ENCODE measurements at places on chromosomes 7 and 10.

GRCh38 chr7:44408596-44408995 lies 81.9 kb downstream of the NUDCD3 start:
- DNase-seq = no peak

DNA sequence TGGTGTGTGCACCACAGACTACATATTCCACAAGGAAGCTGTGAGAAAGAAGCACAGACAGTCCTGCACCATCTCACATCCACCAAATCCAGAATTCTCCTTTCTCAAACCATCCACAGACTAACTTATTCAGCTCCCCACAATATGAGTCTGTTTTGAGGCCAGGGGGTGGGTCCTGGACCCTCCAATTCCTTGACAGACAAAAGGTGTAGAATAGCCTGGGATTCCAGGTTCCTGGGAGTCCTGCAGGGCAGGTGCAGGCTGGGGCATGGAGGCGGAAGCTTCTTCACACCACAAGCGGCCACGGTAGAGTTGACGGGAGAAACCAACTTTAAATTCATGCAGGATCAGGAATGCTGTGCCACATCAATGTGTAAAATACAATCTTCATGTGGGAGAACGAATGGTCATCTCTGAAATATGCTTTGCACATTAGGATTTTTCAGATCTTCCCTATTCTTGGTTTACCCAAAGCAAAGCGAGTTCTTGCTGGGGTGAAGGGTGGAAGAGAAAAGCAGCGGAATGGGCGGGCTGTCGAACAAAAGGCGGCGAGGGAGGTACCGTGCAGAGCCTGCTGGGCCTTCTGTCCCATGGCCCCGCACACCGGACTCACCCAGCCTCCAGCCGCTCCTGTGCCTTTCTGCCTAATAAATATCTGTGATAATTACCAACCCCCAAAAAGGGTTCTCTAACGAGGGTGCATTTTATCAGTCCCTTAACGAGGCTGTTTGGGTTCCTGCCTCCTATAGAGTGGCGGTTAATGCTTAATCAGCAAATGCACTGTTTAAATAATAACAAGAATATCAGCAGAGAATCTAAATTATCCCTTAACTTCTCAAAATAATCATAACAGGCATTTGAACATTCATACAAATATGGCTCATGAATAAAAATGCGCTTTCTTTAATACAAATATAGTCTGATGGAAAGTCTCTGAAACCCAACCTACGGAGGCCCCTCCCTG lies 514.0 kb downstream of the DNAJB6 start:
- DNase-seq = no peak

- no peak for DNase-seq
These were observed 24.6 kb downstream of the C7orf33 start for GRCh38 chr7:148615085-148615730.

DNA sequence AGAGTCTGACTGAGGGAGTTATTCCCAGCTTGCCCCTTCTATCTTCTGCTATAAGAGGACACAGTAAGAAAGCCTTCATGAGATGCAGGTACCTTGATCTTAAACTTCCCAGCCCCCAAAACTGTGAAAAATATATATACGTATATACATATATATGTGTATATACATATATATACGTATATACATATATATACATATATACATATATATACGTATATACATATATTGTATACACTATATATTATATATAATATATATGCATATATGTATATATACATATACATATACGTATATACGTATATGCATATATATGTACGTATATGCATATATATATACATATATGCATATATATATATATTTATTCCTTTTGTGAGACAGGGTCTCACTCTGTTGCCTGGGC lies 17.7 kb downstream of the EZH2 start:
- no peak for DNase-seq

GRCh38 chr7:158025686-158026600 lies 561.7 kb downstream of the PTPRN2 start:
- DNase-seq = no peak

DNA sequence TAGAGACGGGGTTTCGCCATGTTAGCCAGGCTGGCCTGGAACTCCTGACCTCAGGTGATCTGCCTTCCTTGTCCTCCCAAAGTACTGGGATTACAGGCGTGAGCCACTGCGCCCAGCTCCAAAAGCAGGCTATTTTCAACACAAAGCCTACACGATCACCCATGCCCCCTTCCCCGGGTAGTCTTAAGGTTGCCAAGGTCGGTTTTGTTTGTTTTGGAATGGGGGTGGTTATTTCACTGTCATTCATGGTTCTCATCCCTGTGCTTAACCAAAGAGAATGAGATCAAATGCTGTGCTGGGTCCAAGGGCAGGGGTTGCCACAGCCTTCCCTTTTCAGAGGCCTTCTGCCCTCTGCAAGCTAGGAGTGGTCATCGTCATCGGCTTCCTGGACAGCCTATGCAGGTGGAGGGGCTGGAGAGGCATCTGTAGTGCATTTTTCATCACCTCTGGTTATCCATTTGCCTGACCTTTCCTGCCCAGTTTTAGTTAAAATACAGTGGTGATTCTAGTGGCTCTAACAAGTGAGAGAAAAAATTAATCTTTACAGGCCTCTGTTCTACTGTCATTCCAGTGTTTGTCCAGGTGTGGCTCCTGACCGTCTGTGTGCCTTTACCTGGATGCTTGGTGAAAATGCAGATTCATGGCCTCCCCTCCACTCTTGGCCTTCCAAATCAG lies 11.4 kb downstream of the BLVRA start:
- no peak for DNase-seq

DNA sequence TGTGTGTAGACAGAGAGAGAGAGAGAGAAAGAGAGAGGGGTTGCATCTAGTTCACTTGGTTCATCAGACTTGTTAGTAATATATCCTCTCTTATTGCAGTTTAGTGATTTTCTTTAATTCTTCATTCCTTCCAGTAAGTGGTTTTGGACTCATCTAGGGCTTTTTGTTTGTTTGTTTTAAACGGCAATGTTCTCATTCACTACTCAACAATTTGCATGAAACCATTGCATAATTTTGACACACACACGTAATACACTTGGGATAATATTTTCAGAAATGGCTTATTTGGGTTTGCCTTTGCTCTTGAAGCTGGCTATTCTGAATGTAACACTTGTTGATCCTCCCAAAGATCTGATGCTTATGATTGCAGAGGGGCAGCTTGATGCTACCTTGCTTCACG lies 16.4 kb upstream of the ZNF32 start:
- DNase-seq = no peak

DNA sequence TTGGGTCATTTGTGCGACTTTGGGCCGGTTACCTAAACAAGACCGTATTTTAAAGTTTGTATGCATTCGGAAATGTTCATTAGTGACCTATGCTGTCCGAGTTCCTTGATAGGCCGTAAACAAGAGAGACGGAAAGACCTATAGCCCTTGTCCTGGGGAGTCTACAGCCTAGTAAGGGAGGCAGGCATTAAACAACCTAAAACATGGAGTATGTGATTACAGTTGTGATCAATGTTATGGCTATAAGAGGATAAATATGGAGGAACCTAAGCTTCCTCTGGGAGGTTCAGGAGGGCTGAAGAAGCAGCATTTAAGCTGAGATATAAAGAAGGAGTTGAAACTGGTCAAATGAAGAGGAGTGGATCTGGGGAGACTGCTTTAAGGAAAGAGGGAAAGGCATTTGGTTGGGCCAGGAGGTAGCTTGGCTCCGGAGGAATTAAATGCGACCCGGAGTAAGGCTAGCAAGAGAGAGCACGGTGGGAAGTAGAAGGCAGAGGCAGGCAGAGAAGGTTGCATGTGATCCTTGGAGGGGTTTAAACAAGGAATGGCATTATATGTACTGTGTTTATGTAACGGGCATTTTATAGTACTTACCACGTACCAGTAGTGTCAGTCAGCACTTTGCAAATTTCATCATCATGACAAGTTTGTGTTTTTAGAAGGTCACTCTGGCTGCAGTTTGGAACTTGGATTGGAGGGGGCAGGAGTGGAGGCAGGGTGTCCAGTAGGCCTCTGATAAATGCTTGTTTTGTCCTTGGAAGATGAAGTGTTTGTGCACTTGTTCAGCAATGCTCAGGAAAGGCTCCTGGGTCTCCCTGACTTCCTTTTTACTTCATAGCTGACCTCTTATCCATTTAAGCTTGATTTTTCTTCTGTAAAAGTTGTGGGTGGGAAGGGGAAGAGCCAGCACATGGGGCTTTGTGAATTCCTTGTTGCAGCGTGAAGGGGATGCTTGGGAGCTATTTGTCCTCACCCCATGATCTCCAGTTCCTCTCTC lies 1.0 kb upstream of the AVPI1 start:
- DNase-seq = no peak

DNA sequence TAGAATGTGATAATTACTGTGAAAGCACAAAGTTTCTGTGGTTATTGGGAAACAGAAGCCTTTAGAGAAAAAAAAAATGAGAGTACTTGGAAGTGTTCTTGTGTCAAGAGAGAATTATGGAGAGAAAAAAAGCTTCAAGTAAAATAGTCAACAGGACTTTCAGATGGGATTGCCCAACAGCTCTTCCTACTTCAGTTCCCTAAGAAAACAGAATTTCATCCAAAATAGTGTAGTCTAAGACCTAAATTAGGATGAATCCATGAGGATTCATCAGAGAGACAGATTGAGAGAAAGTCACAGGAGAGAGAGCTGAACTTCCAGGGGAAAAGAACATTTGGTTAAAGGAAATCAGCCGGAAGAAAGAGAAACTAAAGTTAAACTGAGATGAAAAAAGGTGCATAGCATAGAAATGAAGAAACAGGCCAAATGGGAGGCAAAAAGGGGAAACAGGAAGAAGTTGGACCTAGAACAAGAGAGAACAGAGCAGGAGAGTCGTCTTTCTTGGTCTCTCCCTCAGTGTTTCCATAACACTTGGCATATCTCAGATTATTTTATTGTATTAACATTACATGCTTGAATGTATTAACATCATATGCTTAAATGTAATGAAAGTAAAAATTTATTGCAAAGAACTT lies 2.5 kb downstream of the SCIN start:
- no peak for DNase-seq

- DNase-seq = no peak
These were observed 103.0 kb upstream of the LSM8 start for GRCh38 chr7:118080947-118081346.

DNA sequence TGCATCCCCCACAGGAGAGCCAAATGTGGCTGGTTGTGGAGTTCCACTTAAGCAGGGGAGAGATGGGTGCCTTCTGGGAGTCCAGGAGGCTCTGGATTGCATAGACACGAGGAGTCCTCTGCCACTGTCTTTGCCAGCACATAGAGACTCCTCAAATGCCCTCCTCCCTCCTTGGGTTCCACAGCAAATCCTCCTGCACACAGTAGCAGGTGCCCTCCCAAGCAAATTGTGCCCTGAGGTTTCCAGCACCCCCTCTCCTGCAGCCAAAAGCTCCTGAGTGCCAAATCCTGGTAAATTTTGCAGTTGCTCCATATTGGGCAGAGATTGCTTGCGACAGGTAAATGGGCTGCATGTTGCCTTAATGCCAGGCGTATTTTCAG lies 5.8 kb downstream of the EVX1 start:
- DNase-seq = no peak

DNA sequence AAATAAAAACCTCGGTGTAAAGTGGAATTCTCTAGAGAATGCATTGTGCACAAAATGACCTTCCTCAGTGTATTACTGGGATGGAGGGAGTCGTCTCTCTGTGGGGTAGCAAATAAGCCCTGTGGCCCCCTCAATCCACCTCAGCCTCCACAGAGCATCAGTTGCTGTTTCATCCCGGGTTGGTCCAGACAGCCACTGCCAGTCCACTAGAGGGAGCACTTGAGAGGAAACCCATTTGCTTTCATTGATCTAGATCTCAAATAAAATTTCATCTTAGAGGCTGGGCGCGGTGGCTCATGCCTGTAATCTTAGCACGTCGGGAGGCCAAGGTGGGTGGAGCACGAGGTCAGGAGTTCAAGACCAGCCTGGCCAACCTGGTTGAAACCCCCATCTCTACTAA lies 1128.7 kb downstream of the CNTNAP2 start:
- DNase-seq = peak; percentile 12

DNA sequence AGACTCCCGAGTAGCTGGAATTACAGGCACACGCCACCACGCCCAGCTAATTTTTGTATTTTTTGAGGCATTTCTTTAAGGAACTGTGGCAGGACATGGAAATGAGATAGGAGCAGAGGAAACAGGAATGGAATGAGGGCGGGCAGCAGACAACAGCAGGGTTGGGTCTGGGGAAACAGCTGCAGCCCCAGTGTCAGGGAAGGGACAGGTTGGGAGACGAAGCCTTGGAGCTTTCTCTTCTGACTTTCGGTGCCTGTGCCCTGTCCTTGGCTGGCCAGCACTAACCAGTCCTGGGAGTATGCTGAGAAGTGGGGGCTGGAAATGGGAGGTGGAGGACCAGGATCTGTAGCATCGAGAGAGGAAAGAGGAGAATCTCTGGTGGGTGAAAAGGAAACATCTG lies 47.4 kb downstream of the ATOH7 start:
- no peak for DNase-seq

DNA sequence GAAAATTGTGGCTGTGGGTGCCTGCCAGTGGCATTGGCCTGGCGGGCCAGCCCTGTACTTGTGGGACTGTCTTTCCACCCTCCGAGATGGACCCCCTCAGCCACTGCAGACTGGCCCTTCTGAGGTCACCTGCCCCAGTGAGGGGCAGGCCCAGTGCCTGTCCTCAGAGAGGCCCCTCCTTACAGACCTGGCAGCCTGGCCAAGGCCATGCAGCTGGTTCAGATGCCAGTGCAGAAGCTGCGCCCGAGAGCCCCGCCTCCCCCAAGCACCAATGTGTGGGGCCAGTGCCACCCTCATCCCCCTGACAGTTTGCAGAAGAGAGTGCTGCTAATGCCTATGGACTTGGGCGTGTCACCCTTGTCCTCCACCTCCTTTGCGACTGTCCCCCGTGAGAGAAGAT lies 10.0 kb downstream of the ZNF316 start:
- DNase-seq = no peak

GRCh38 chr7:94492601-94493000 lies 17.0 kb upstream of the CASD1 start:
- DNase-seq = no peak

DNA sequence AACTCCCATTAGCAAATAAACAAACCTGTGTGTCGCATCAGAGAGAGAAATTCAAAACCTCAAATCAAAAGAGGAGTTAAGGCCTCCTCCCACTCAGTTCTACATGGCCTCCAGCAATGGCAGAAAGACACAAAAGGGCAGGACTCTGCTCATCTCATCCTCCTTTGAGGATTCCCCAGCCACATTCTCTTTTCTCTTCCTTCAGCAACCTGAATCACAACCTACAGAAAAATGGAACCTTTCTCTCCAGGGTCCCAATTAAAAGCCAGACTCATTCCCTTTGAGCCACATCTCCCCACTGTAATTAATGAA lies 7.9 kb downstream of the OSBPL3 start:
- no peak for DNase-seq

DNA sequence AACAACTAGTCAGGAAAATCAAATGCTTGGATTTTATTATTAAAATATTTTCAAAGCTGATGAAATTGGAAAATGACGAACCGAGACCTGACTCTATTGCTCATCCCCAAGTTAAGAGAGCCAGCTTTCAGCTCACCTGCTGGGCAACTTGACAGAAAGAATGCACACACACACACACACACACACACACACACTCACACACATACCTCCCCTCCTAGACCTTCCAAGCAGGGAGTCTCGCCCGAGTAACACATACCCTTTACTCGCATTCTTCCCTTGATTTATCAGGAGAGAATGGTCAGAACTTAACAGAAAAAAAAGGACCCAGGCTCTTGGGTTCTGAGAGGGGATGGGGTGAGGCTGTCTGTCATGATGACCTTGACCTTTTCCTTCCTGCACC lies 19.1 kb downstream of the GPRIN2 start:
- DNase-seq = no peak

- no peak for DNase-seq
These were observed 3.8 kb downstream of the CLIP2 start for GRCh38 chr7:74292757-74293576.
